ENCODE measurements at places on chromosomes 12 and 14.
A peak's percentile ranks its signal among the peaks of the same experiment; 100 is the strongest.

DNA sequence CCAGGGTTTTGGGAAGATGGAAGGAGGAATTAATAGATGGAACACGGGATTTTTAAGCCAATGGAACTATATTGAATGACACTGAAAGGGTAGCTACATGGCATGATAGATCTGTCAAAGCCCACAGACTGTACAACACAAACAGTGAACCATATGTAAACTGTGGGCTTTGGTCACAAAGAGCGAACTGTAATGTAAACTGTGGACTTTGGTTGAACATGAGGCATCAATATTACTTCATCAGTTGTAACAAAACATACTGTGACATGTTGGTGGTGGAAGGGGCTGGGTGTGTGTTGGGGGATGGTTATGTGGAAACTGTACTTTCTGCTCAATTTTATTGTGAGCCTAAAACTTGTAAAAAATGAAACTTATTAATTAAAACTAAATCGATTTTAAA lies 210.6 kb upstream of the HMGA2 start:
- DNase-seq, result no peak

GRCh38 chr12:94049718-94050117 lies 98.7 kb upstream of the PLXNC1 start:
- no peak for DNase-seq

GRCh38 chr14:70855486-70855885 lies 46.2 kb upstream of the MAP3K9 start:
- DNase-seq, result no peak

DNA sequence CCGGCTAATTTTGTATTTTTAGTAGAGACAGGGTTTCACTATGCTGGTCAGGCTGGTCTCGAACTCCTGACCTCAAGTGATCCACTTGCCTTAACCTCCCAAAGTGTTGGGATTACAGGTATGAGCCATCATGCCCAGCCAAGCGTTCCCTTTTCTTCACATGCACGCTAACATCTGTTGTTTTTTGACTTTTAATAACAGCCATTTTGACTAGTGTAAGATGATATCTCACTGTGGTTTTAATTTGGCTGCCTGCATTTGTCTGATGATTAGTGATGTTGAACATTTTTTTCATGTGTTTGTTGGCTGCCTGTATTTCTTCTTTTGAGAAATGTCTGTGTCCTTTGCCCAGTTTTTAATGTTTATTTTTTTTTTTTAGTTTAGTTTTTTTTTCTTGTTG lies 10.2 kb upstream of the YARS2 start:
- DNase-seq, result peak; percentile 47

GRCh38 chr14:80475074-80475473 lies 263.8 kb upstream of the DIO2 start:
- DNase-seq, result no peak
